ENCODE measurements at places on chromosomes 12 and 14.
A peak's percentile ranks its signal among the peaks of the same experiment; 100 is the strongest.

GRCh38 chr14:70585231-70585630 lies 15.2 kb downstream of the MED6 start:
- no peak for DNase-seq

DNA sequence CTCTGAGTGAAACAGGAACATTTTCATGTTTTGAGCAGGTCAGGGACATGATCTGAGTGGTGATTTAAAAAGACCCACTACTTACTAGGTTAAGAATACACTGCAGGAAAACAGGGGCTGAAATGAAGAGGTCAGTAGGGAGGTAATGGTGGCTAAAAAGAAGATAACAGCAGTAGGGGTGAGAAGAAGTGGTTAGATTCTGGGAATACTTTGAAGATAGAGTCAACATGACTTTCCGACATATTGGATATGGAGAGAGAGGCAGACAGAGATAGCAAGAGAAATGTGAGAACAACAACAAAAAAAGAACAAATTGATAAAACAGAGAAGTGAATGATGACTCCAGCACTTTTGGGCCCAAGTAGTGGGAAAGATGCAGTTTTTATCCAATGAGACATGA lies 168.0 kb downstream of the ALX1 start:
- no peak for DNase-seq

- DNase-seq: no peak
Observed at GRCh38 chr12:99618657-99619056, 28.9 kb upstream of the GARIN6 start.

DNA sequence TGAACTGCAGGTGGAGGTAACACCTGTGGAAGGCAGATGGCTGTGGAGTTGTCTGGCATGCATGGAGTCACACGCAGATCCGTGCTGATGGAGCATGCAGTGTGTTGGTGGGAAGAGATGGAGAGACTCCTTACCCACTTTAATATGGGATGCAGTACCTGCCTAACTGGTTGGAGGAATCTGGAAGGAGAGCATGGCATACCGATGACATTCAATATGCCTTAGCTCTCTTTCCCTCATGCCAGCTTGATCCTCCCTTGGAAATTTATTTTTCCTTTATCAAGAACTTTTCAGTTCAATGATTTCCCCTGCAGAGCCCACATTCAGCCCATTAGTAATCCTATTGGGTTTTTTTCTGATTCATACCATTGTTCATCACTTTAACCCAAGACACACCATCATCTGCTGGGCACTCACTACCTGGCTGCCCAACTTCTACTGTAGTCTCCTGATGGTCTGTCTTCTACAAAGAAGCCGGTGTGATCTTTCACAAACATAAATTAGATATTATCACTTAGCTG lies 25.9 kb upstream of the NR2C1 start:
- no peak for DNase-seq

- DNase-seq: no peak
Observed at GRCh38 chr12:7099290-7099996, 7.2 kb upstream of the C1R start.

DNA sequence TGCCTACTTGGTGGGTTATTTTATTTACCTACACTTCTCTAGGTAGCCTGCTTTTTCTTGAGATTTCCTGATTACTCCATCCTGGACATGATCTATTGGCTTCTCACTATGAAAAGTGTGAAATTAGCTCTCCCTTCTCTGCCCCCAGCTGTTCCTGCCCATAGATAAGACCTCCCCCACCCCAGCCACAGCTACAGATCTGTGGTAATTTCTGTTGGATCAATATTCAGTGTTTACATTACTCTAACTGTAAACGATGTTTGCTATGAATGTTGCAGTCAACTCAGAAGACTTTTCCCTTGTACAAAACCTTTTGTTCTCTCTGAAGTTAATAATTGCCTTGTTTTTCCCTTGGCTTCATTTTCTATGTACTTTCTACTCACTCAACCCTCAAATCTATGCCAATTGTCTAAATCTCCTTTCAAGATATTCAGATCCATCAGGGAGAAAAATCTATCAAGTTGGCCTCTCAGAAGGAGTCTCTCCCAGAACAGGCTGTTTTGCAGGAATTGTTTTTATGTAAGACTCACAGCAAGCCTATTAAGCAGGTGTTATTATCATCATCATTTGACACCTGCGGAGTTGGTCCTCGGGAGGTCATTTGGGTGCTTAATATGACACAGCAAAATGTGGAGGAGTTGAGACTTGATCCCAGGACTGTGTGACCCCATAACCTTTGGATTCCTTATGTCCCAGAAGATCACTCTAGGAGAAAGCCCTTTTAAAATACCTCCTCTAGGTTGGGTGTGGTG lies 227.4 kb downstream of the SUDS3 start:
- DNase-seq: no peak

- DNase-seq: no peak
Observed at GRCh38 chr12:75792687-75793086, 238.9 kb downstream of the PHLDA1 start.

DNA sequence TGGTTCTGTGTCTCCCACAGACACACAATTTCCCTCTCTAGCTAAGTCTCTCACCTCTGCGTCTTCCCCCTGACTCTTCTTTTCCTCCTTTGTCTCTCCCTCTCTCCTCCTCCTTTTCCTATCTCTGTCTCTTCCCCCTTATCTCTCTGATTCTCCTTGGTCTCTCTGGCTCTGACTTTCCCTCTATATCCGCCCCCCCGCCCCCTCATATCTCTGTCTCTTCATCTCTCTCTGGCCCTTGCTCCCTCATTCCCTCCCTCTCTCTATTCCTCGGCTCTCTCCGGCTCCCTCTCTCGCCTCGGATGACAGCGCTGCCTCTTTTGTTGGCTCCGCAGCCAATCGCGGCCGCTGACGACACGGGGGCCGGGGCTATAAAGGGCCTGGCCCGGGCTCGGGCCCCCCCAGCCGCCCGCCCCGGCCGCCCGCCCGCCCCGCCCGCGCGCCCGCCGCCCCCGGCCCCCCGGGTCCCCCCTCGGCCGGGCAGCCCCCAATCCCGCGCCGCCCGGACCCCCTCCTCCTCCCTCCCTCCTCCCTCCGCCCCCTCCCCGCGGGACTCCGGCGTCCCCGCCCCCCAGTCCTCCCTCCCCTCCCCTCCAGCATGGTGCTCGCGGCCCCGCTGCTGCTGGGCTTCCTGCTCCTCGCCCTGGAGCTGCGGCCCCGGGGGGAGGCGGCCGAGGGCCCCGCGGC lies at the start of gene GDF11:
Gene GDF11, plus strand, starts transcription at position 404 of the 687 bp plus-strand sequence. Its CDS starts 195 bp downstream, at position 599.
- peak; percentile 59 for DNase-seq

DNA sequence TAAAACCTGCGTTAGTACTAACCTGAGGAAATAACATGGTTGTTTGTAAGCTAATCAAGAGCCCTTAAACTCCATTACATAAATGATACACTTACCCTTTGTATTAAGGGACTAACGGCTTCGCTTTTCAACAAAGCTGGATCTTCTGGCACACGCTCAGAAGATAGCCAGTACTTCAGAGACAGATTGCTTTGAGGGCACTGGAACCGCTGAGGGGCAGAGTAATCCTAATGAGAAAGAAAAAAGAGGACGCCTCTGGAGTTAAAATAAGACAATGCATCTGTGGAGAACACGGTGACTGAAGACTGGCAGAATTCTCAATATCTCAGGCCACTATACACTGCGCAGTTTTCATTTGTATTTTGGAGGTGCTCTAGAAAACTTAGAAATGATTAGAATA lies 1.5 kb upstream of the KTN1 start:
- no peak for DNase-seq

- no peak for DNase-seq
Observed at GRCh38 chr12:14191612-14192011, 173.9 kb upstream of the ATF7IP start.

- DNase-seq: no peak
Observed at GRCh38 chr14:71473843-71474242, 458.4 kb upstream of the RGS6 start.

GRCh38 chr14:25350802-25351201 lies 300.9 kb upstream of the STXBP6 start:
- DNase-seq: no peak

GRCh38 chr12:5497329-5498053 lies 65.6 kb downstream of the NTF3 start:
- DNase-seq: no peak

DNA sequence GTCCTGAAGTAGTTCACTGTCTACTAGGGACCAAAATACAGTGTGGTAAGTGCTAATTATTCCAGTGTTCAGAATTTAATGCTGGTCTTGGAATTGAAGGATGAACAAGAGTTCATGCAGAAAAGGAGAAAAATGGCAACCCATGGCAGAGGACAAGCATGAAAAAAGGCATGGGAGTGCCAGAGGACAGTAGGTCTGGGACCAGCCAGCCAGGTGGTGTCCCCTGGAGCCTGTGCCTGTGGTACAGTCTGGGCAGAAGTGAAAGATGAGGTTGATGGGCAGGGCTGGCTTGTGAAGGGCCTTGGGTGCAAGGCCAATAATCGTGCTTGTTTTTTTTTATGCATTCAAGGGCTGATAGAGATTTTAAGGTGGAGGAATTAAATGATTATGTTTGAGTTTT lies 21.0 kb downstream of the C12orf75 start:
- DNase-seq: no peak

GRCh38 chr12:117356048-117356447 lies 5.4 kb downstream of the NOS1 start:
- DNase-seq: no peak

- DNase-seq: no peak
Observed at GRCh38 chr12:96424601-96425000, 24.4 kb upstream of the CDK17 start.

GRCh38 chr14:24665440-24665991 lies 31.5 kb upstream of the GZMB start:
- DNase-seq: no peak

DNA sequence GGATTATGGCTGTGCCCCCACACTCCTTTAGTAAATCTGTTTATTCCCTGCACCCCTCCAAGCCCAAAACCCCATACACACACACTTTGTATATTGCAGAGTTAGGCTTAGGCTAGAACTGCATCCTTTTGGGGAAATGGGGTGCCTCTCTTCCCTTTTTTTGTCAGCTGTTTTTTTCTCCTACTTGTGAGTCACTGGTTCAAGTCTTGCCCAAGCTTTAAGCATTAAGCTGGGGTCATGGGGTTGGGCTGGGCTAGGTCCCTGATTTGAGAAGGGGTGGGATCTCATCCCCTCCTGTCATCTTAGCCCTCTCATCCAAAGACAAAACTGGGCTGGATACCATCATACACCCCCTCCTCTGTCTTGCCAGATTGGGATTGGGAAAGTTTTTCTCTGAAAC lies 1.6 kb downstream of the LRP1 start:
- no peak for DNase-seq

GRCh38 chr12:52278575-52279421 lies 4.4 kb downstream of the KRT86 start:
- DNase-seq: peak; percentile 72

DNA sequence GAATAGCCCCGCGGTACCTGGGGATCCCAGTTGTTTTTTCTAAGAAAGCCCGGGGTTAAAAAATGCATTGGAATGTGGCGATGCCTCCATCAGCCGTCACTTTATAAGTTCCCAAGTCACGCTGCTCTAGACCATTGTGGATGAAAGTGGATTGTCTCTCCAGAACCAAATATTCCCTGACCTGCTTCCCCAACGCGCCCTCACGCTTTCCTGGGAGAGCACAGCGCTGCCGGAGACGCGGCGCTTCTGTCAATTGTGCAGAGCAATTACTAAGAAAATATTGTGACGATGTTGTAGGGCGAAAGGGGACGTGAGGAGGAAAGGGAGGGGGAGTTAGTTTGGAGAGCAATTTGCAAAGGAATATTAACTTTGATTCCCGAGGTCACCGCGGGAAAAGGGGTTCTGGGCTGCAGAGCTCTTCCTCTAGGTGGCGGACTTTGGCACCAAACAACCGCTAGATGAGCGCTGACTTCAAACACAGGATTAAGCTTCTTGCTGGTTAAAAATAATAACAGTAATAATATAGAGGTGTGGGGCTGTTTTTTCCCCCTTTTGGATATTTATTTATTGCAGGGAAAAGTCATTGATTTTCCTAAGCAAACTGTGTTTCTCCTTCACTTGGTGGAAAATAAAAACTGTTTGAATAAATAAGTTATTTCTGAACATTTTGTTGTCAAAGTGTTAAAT lies 9.6 kb upstream of the FOXG1 start:
- DNase-seq: no peak

DNA sequence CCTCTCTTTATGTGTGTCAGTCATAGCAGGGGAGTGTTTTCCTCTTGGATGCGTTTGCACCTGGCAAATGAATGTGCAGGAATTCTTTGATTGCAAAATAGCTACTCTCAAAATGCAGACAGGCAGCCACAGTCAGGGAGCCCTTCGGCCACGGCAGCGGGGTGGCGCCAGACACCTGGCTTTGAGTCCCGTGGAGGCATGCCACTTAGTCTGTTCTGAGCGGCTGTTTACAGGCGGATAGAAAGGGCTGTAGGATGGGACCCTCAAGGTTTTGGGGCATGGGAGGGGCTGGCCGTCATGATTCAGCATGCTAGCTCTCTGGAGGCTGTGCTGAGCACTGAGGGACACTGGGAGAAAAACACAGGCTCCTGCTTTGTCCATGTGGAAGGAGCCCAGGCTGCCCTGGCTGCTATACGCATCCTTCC lies 117.1 kb downstream of the SLC25A47 start:
- no peak for DNase-seq

DNA sequence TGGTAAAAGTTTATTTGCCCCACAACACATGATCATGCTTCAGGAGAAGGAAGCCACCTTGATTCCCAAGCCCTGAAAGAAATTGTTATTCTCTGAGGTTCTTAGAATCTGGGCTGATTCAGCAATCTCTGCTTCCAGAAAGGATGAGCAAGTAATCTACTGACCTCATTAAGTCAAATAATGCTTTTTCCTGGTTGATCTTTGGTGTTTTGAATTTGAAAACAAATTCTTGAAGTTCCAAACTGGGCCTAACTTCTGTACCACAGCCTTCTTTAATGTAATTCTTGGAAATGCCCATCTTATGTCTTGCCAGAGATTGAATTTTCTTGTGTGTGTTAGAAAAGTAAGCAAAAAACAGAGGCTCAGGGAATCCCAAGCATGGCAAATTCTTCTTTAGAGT lies 319.2 kb upstream of the DDHD1 start:
- DNase-seq: no peak

- no peak for DNase-seq
Observed at GRCh38 chr12:98691351-98691750, 46.3 kb downstream of the APAF1 start.

- no peak for DNase-seq
Observed at GRCh38 chr14:65548878-65549277, 136.3 kb downstream of the FUT8 start.

- DNase-seq: no peak
Observed at GRCh38 chr12:108575199-108575912, 13.0 kb downstream of the ISCU start.

- DNase-seq: no peak
Observed at GRCh38 chr12:42162193-42162592, 17.5 kb upstream of the GXYLT1 start.

GRCh38 chr12:92290350-92290695 lies 144.7 kb upstream of the BTG1 start:
- DNase-seq: no peak

Measured in stimulated activated CD4-positive, alpha-beta T cell treated with anti-CD3 and anti-CD28 coated beads, TNF-alpha, amount 100 ng/mL, for 1 hour (primary cell).